PC-3 (cell line): ENCODE measurements at places on chromosomes 1 and 21. TPM values are rescaled to one million over a fixed set of nuclear protein-coding genes. Genes with fewer than 3 reads are reported as not detected.
A peak's percentile ranks its signal among the peaks of the same experiment; 100 is the strongest.

GRCh38 chr1:23544444-23545389 is 13.7 kb upstream of the E2F2 start:
- H3K27ac ChIP-seq, result no peak overlapping the region
- no peaks in the 10 kb centered on the region for H3K27me3 ChIP-seq
- peak; percentile 89 for DNase-seq
- H3K36me3 ChIP-seq, result no peaks in the 10 kb centered on the region
- no peak overlapping the region for H3K4me3 ChIP-seq

DNA sequence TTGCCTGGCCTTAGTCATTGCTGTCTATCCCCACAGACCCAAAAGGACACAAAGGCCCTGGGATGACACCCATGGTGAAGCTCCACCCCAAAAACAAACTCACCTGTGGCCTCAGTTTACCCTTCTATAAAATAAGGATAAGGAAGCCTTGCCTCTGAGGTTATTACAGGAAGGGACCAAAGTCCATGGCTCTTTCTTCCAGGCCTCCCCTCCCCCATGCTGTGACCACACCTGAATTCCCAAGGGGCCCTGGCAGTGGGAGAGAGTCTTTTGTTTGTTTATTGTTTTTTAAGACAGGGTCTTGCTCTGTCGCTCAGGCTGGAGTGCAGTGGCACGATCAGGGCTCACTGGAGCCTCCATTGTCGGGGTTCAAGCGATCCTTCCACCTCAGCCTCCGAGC is 10.5 kb upstream of the TNFRSF25 start:
- no peaks in the 10 kb centered on the region for H3K4me1 ChIP-seq
- H3K27me3 ChIP-seq, result no peaks in the 10 kb centered on the region
- no peak overlapping the region for H3K4me3 ChIP-seq
- DNase-seq, result no peak
- H3K36me3 ChIP-seq, result peaks cover 15% of the 10 kb centered on the region
- no peak overlapping the region for H3K27ac ChIP-seq

DNA sequence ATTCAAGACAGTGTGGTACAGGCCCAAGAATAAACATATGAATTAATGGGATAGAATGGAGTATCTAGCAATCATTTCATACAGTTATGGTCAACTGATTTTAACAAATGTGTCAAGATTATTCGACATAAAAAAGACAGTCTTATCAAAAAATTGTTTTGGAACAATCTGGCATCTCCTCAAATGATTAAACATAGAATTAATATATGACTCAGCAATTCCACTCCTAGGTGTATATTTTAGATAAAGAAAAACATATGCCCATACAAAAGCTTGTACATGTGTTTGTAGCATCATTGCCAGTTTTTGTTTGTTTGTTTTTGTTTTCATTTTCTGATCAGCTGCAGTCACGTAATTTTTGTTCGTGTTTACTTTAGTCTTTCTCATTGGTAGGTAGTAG is 1188.3 kb downstream of the BRINP3 start:
- H3K27me3 ChIP-seq, result no peaks in the 10 kb centered on the region
- no peak overlapping the region for H3K27ac ChIP-seq
- no peaks in the 10 kb centered on the region for H3K4me1 ChIP-seq
- H3K36me3 ChIP-seq, result no peaks in the 10 kb centered on the region

GRCh38 chr1:247452447-247453039 is 5.4 kb downstream of the OR2B11 start:
- H3K27ac ChIP-seq, result no peak overlapping the region
- DNase-seq, result peak; percentile 38
- H3K27me3 ChIP-seq, result peaks cover 48% of the 10 kb centered on the region
- H3K4me3 ChIP-seq, result no peak overlapping the region

DNA sequence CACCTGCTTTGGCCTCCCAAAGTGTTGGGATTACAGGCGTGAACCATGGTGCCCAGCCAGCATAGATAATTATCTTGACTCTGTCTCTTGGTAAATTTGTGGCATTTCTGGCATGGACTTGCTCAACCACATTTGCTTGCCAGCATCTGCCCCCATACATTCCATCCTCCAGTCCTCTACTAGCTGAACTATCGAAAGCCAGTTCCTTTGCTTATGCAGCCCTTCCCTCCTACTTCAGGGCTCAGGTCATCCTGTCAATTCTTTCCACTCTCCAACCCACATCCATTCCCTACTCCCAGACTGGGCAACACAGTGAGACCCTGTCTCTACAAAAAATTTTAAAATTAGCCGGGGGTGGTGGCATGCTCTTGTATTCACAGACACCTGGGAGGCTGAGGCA is 13.0 kb upstream of the UQCRHL start:
- H3K27me3 ChIP-seq, result no peaks in the 10 kb centered on the region
- H3K27ac ChIP-seq, result no peak overlapping the region
- peaks cover 3% of the 10 kb centered on the region; the same call in 1 of the 2 replicates for H3K4me1 ChIP-seq
- DNase-seq, result no peak
- H3K4me3 ChIP-seq, result no peak overlapping the region

GRCh38 chr1:201982082-201982622 is 296 bp upstream of the RNPEP start:
- H3K4me3 ChIP-seq, result peak overlapping the region; percentile 96
- no peaks in the 10 kb centered on the region for H3K27me3 ChIP-seq
- H3K4me1 ChIP-seq, result peaks cover 11% of the 10 kb centered on the region; the same call in 1 of the 2 replicates
- H3K27ac ChIP-seq, result no peak overlapping the region
- H3K36me3 ChIP-seq, result no peaks in the 10 kb centered on the region

DNA sequence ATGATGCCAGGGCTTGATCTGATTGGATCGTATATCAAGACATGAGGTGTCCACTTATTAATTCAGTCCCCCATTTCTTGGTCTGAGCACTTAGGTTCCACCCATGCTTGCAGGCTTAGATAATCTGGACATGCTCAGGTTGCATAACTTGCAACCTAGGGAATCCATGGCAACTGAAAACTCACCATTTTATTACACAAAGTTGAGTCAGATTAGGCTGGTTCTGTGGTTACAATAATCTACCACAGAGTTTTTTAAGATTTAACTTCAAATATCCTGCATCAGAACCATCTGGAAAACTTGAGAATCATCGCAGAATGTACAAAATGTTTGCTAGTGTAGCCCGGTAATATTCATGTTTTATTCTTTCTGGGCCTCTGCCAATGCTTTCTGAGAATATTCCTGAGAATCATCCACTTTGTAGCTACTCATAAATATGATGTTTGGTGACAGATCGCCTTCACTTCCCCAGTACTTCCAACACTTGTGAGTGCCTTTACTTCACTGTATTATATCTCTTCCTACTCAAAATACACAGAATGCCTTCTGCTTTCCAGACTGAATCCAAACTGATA is 707.2 kb upstream of the ADAMTS5 start:
- no peaks in the 10 kb centered on the region for H3K27me3 ChIP-seq
- no peaks in the 10 kb centered on the region for H3K36me3 ChIP-seq
- no peak overlapping the region for H3K4me3 ChIP-seq
- H3K4me1 ChIP-seq, result no peaks in the 10 kb centered on the region
- H3K27ac ChIP-seq, result no peak overlapping the region

GRCh38 chr1:59013276-59013927 is 229.6 kb upstream of the JUN start:
- no peak for DNase-seq
- H3K27me3 ChIP-seq, result no peaks in the 10 kb centered on the region
- H3K36me3 ChIP-seq, result no peaks in the 10 kb centered on the region
- H3K4me1 ChIP-seq, result peaks cover 24% of the 10 kb centered on the region
- H3K27ac ChIP-seq, result no peak overlapping the region

DNA sequence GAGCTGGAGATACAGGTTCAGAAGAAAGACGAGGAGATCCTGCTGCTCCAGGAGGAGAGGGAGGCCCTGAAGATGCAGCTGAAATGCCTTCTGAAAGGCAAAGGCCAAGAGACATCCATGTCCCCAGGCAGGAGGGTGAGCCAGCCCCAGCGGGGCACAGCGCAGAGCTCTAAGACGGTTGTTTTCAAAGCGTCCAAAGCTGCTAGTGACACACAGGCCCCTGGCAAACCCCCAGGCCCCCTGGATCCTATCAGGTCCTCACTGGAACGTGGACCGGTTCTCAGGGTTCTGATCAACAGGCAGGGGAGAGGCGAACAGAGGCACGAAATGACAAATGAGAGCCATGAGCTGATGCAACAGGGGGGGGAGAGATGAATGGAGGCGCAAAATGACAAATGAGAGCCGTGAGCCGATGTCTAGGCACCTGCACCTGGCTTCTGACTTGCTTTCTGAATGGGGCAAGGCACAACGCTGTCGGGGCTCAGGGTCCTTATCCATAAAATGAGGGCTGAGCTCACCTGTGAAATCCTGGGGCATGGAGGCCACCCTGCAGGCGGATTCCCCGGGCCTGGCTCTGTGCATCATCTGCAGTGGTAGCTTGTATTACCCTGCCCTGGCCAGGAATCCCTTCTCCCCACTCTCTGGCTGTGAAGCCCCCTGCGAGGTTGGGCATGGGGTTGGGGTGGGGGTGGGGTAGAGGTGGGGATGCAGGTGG is 9.2 kb downstream of the CCDC27 start:
- no peaks in the 10 kb centered on the region for H3K36me3 ChIP-seq
- H3K4me3 ChIP-seq, result no peak overlapping the region
- no peaks in the 10 kb centered on the region for H3K4me1 ChIP-seq

DNA sequence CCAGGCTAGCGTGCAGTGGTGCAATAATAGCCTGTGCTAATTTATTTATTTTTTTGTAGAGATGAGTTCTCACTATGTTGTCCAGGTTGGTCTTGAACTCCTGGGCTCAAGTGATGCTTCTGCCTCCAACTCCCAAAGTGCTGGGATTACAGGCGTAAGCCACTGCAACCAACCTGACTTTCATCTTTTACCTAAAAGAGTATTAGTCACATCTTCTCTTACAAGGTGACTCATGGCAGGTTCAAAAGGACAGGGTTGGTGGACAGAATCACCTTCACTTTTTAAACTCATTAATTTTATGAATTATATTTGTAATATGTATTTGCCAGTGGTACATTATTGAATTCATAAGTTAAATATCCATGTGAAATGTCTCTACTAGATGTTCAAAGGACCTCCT is 18.1 kb downstream of the JAM2 start:
- H3K27ac ChIP-seq, result no peak overlapping the region
- no peaks in the 10 kb centered on the region for H3K27me3 ChIP-seq
- H3K36me3 ChIP-seq, result no peaks in the 10 kb centered on the region

GRCh38 chr1:194734970-194735369 is 1548.6 kb upstream of the B3GALT2 start:
- no peaks in the 10 kb centered on the region for H3K4me1 ChIP-seq
- no peak overlapping the region for H3K27ac ChIP-seq
- H3K36me3 ChIP-seq, result no peaks in the 10 kb centered on the region
- no peak overlapping the region for H3K4me3 ChIP-seq
- H3K27me3 ChIP-seq, result no peaks in the 10 kb centered on the region

DNA sequence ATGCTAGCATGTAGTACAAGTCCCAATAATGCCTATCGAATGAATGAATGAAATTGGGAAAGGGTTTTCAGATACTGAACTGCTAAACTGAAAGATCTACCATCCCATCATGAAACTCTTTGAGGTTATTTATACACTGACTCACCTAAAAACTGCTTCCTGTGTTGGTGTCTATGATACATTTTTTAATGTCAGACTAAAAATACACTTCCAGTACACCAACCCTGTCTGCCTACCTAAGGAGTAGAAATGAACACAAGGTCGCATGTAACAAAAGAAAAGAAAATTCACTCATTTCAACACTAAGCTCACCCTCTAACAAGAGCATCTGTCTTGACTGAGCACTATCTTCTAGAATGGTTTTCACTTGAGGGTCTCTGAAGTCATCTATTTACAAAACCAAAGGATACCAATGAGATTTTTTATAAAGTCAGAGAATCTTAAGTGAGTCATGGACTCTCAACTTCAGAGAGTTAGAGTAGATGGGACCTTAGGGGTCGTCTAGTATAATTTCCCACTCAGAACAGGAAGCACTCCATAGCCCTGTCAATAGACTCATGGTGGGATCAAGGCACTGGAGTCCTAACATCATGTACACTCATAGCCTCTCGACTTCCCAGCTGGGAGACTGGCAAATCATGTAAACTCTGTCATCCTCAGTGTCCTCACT is 53.4 kb downstream of the WLS start:
- peak; percentile 72 for DNase-seq
- H3K4me1 ChIP-seq, result peaks cover 52% of the 10 kb centered on the region
- H3K4me3 ChIP-seq, result no peak overlapping the region; the same call in 1 of the 2 replicates
- H3K27ac ChIP-seq, result peak overlapping the region; percentile 79
- no peaks in the 10 kb centered on the region for H3K36me3 ChIP-seq
- H3K27me3 ChIP-seq, result no peaks in the 10 kb centered on the region

GRCh38 chr1:155898888-155899287 is 12.3 kb downstream of the RIT1 start:
- no peaks in the 10 kb centered on the region for H3K27me3 ChIP-seq
- H3K27ac ChIP-seq, result no peak overlapping the region
- DNase-seq, result no peak
- peaks cover 5% of the 10 kb centered on the region for H3K4me1 ChIP-seq
- H3K36me3 ChIP-seq, result peaks cover 42% of the 10 kb centered on the region
- H3K4me3 ChIP-seq, result no peak overlapping the region

DNA sequence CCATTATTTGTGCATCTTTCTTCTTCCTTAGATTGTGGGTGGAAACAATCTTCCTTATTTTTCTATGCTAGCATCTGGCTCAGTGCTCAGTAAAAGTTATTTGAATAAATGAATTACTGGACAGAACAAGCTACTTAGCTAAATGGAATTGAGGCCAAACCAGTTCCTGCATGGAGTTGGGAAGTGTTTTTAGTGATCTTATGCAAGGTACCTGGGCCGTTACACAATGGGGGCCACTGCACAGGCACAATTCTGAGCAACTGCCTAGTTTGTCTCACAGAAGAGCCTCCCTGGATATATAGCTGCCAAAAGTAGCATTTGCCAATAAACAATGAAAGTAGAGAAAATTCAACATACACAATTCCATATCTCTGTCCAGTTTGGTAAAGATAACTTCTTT is 27.0 kb upstream of the SERBP1 start:
- 0 out of 2 replicates have a peak, but pooled peaks cover 6% of the 10 kb centered on the region for H3K27me3 ChIP-seq
- no peak overlapping the region for H3K27ac ChIP-seq
- H3K4me1 ChIP-seq, result 0 out of 2 replicates have a peak, but pooled peaks cover 4% of the 10 kb centered on the region
- no peak overlapping the region for H3K4me3 ChIP-seq

- no peak overlapping the region for H3K4me3 ChIP-seq
- no peaks in the 10 kb centered on the region for H3K27me3 ChIP-seq
- no peaks in the 10 kb centered on the region; the same call in 1 of the 2 replicates for H3K4me1 ChIP-seq
- no peak for DNase-seq
- no peaks in the 10 kb centered on the region for H3K36me3 ChIP-seq
Measured at GRCh38 chr1:87508247-87508787, 179.6 kb downstream of the LMO4 start.

The UBXN10 gene
- 0.12 TPM in 1 of 2 replicates, not detected in the other for total RNA-seq

The EPHB2 gene
- 21.0 and 23.2 TPM in 2 replicates for total RNA-seq

The MTARC1 gene
- total RNA-seq, result 48.5 and 50.2 TPM in 2 replicates

The S100A7A gene
- not detected in 2 replicates for total RNA-seq
